ENCODE measurements at places on chromosomes 3 and 15.
A peak's percentile ranks its signal among the peaks of the same experiment; 100 is the strongest.

- peak; percentile 19 for DNase-seq
These were observed 4.1 kb upstream of the P4HTM start for GRCh38 chr3:48985831-48986376.

DNA sequence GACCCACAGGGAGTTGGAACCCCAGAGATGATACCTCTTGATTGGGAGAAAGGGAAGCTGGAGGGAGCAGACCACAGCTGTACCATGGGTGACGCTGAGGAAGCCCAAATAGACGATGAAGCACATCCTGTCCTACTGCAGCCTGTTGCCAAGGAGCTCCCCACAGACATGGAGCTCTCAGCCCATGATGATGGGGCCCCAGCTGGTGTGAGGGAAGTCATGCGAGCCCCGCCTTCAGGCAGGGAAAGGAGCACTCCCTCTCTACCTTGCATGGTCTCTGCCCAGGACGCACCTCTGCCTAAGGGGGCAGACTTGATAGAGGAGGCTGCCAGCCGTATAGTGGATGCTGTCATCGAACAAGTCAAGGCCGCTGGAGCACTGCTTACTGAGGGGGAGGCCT, 201.1 kb downstream of the AKAP13 start:
- no peak for DNase-seq

DNA sequence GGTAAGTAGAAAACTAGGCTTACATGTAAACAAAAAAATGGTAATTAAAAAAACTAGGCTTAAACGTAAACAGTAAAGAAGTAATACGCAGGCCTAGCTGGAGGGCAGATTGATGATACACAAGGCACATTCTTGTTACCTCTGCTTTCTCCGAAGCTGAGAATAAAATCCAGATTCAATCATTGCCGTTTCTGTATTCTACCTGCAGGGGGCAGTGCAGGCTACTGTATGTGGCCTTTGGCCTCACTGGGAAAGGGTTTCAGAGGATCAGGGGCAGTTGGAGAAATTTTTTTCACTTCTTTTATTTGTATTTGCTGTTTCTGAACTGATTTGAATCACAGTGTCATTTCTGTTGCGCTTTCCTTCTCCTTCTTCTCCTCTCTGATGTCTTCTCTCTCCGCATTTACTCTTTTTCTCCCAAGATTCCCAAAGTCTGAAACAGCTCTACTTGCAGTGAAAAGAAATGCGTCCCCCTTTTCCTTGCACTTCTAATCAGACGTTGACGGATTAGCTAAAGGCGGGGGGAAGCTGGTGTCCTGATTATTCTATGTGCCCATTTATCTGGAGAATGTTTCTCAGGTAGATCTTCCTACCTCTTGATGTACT, 67.1 kb upstream of the MCTP2 start:
- peak; percentile 47 for DNase-seq

- no peak for DNase-seq
These were observed 55.0 kb downstream of the GOLIM4 start for GRCh38 chr3:168040607-168041208.

DNA sequence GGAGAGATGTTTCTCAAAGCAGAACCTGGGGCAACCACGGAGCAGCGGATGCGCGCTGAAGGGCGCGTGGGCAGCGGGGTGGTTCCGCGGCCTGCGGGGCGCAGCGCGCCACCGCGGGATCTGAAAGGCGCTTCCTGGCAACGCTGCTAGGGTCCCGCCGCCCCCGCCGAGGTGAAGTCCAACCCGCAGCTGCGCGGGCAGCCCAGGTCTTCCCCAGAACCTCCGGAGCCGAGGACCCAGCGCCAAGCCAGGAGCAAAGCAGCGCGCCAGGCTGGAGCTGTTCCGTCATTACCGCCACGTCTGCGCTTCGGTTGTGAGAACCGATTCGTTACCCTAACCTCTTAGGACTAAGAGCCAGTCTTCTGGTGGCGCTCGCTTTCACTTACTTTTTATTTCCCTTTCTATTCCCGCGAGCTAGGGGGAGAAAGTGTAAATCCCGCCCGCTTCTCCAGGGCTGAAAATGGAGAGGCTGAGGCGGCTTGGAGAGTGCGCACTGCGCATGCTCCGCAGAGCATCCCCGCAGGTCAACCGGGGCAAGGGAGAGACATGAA, 3.2 kb upstream of the GABRG3 start:
- peak; percentile 51 for DNase-seq

DNA sequence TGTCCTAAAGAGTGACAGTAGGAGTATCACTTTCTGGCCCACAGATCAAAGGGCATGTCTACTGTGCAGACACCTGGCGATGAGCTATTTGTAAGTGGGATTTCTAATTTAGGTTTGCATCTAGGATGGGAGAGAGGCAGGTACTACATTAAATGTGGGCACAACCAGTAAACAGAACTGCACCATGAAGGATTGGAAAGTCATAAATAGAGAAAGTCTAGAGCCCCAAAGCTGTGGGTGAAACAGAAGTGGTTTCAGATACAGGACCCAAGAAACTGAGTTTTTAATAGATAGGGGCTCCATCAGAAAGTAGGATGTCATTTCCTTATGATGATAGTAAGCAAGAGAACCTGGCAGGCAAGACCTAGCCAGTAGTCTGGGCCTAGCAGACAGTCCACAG, 35.2 kb upstream of the SPPL2A start:
- DNase-seq = no peak

- DNase-seq = no peak
These were observed 4.9 kb upstream of the CHRNA3 start for GRCh38 chr15:78625606-78626280.

- DNase-seq = no peak
These were observed 86.1 kb upstream of the SERPINI2 start for GRCh38 chr3:167559924-167560323.

DNA sequence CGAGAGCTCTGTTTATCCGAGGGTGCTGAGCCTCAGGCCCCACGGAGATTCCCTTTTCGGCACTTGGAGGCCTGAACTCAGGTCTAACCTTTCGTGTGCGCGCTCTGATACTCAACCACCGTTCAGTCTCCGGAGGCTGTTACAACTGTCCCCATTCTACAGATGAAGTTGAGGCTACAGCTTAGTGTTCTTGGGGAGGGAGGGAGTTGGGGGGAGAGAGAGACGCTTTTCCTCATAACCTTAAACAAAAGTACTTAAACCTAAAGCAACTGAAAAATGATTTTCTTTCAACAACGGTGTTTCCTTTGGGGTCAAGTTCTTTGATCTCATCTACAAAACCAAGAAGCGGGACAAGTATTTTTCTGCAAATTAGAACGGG, 952 bp upstream of the CHST2 start:
- no peak for DNase-seq

GRCh38 chr15:71443538-71443937, 328.3 kb downstream of the THSD4 start:
- no peak for DNase-seq

- DNase-seq = peak; percentile 51
These were observed 755 bp downstream of the PDE8A start for GRCh38 chr15:84982301-84982920.

GRCh38 chr3:85626662-85627061, 667.9 kb downstream of the CADM2 start:
- no peak for DNase-seq

DNA sequence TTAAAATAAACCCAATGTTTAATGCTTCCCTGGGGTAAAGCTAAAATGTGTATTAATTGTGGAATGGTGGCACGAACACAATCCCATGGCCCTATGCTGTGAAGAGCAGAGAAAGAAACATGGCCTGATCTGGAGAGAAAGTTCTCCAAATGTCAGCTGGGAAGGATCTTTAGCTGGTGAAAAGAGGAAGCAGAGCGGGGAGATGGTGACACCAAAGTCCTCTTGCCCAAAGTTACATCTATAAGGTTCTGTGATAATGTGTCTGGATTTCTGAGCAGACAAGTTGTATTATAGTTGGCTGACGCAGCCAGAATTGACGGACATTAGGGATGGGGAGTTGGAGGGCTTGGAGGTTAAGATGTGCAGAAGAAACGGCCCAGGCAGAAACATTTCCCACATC, 196.2 kb downstream of the CHST2 start:
- no peak for DNase-seq

GRCh38 chr15:42121021-42121420, 26.7 kb upstream of the PLA2G4D start:
- no peak for DNase-seq

GRCh38 chr15:89130201-89130600, 41.9 kb downstream of the ABHD2 start:
- DNase-seq = no peak

DNA sequence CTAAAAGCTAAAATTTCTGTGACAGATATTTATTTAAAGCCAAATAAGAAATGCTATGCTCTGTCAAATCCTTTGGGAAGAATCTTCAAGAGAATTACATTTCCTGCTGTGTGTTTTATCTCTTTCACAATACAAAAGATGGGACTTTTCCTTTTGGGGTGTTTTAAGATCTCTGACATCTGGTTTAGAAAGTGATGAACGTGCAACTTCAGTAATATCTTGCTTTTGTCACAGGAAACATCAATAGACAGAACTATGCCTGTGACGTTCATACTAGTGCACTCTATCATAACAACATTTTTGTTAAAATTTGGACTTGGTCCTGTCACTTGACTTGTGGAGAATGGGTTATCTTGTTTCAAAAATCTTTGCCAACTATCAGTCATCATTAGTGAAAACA, 195.7 kb upstream of the KCNMB2 start:
- DNase-seq = no peak

DNA sequence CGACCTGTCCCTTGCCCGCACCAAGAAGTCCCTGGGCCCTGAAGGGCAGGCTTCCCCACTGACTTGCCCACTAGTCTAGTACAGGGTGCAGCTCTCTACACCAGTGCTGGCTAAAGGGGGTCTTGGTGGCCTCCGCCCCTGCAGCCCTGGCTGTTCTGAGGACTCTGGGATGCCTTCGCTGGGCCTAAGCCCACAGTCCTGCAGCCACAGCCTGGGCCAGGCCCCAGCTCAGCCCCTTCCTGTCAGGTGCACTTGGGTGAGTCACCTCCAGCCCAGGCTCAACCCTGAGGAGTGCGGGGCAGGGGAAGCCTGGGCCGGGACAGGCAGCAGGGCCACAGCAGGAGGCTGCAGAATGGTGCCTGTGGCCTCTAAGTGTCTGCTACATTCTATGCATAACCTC, 971 bp downstream of the C3orf22 start:
- no peak for DNase-seq

- DNase-seq = no peak
These were observed 93.4 kb downstream of the PRICKLE2 start for GRCh38 chr3:64131725-64132469.

GRCh38 chr3:172814738-172815137, 64.2 kb downstream of the ECT2 start:
- DNase-seq = no peak

- DNase-seq = no peak
These were observed 48.2 kb upstream of the FHIT start for GRCh38 chr3:61299343-61300005.

- no peak for DNase-seq
These were observed 45.4 kb downstream of the MAGEF1 start for GRCh38 chr3:184666442-184666841.

GRCh38 chr3:133037436-133037835, 755 bp upstream of the TMEM108 start:
- DNase-seq = no peak

DNA sequence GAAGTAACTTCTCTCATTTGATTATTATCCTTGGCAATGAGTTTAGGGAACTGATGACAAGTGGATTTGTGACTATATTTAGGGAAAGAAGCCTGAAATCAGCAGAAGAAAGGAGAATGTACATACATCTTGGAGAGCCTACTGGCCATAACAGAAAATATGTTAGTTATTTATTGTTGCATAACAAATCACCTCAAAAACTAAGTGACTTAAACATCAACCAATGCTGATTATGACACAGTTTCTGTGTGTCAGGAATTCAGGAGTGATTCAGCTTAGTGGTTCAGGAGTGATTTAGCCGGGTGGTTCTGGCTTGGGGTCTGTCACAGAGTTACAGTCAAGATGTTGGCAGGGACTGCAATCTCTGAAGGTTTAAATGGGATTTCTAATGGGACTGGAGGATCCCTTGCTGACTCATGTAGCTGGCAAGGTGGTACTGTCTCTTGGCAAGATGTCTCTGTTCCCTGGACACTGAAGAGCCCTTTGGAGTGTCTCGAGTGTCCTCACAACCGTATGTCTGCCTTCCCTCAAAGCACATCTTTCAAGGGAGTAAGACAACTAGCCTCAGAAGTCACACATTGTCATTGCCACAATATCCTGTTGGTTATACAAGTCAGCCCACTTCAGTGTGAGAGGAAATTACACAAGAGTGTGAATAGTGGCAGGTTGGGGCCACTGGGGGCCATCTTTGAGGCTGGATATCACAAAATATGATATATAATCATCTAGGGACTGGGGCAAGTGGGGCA, 248.9 kb downstream of the SV2B start:
- DNase-seq = no peak

DNA sequence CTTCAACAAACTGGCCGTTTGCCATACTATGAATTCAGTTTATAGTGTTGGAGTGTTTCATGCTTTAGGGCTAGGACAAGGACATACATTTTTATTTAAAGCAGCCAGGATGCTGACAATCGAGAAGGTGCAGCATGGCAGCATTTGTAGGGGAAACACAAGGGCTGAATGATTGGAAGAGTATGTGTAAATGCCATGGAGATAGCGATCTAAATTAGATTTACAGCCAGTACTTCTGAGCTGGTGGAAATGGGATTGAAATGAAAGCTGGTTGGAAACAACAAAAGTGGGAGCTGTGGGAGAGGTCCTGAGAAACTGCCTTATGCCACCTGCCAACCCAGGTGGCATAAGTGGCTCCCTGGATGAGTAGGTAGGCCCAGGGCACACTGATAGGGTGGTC, 209.9 kb upstream of the MRPL3 start:
- DNase-seq = no peak

DNA sequence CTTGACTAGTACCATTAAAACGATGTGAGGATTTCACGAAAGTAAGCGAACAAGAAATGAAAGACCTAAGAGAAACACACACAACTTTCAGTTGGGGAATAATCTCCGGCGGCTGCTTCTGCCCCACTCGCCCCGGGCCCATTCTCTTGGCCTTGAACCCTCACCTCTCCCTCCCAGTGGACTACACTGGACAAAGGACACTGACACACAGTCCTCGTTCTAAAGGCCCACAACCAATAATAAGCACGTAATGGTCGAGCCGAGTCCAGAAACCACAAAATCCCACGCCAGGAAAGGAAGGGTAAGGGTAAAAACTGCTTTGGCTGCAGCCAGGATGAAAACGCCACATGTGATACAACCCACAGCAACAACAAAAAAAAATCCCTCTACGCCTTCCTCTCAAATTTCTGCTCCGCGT, 469 bp downstream of the ZNF770 start:
- no peak for DNase-seq

DNA sequence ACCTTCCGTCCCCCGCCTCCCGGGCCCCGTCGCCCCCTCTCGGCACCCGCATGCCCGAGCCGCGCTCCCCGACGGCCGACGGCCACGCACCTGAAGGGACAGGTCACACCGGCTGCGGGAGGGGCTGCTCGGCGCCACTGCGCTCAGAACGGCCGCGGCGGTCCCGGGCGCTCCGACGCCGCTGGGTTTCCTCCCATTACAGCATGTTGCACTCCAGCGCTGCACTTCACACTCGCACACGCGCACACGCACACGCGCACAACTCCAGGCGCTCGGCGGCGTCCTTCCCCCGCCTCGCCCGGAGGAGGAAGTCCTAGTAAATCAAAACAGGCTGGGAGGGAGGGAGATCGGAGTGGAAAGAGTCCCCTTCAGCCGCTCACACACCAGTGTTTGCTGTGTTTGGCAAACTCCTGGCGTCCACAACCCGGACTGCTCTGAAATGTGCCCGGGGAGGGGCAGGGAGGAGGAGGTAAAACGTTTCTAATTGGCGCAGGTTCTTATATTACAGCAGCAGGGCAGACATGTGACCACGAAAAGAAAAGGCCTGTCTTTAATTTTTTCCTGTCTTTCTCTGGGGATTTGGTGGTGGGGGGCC, 76.7 kb upstream of the VGLL4 start:
- peak; percentile 86 for DNase-seq
